ENCODE measurements at places on chromosomes 1 and 21.
A peak's percentile ranks its signal among the peaks of the same experiment; 100 is the strongest.

DNA sequence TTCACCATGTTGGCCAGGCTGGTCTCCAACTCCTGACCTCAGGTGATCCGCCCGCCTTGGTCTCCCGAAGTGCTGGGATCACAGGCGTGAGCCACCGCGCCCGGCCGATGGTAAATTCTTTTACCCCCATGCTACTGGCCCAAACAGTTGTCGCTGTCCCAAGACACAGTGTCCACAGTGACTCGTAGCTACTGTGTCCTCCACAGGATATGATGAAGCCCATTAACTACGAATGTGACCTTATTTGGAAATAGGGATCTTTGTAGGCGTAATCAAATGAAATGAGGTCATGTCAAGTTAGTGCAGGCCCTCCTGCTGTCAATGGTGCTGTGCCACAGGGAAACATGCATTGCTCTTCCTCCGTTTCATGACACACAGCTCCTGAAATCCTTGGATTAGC lies 8.5 kb downstream of the FNDC10 start:
- no peak for DNase-seq

GRCh38 chr1:38098101-38098847 lies 51.7 kb upstream of the POU3F1 start:
- no peak for DNase-seq

DNA sequence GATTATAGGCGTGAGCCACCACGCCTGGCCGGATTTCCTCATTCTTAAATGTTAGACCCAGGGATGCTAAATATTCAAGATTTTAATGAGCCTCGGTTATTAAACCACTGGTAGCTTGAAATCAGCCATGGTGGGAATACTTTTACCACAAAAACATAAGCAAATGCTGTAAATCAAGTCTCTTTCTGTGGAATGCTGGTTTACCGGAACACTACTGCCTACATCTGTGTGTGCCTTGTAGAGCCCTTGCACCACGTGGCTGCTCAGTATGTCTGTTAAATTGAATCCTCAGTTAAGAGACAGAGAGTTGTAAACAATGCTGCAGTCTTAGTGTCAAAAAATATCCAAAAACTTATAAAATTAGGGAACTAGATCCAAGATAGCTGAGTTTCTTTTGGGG lies 26.8 kb upstream of the CNN3 start:
- DNase-seq: no peak

DNA sequence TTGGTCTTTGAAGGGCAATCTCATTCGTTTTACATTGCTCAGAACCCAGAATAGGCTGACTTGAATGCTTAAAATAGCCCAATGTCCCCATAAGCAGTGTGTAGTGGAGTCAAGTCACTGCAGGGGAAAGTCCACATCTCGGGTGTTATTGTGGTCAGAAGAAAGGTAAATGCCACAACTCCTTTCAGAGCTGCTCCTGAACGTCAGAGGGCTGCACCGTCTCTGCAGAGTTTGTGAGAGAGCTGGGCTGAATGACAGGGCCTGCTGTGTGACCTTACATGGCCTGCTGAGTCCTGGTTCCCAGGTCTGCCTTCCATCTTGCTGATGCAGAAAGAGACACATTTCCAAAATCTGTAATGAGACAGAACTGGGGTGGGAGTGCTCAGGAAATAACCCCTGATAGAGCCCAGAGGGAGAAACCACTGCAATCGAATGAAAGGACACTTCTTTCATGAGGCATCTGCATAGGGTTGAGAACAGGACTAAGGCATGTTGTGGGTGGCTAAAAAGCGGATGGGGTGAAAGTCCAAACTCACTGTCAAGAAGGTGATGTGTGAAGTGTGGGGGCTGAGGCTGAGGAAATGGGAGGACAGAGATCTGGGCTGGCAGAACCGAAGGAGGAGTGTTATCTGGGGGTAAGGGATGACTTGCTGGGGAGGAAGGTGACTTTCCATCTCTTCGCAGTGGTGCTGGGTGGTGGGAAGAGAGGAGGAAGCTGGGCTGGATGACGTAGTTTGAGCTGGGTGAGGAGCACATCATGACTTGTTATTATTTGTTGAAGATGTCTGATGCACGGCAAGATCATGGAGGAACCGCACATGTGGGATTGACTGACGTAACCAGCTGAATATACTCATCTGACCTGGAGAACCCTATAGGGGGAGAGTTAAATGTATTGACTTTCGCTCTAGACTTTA lies 33.7 kb downstream of the XCL2 start:
- no peak for DNase-seq

- peak; percentile 31 for DNase-seq
Measured at GRCh38 chr21:44702111-44702972, 5.4 kb downstream of the KRTAP10-12 start.

GRCh38 chr1:218804014-218804785 lies 369.5 kb upstream of the LYPLAL1 start:
- no peak for DNase-seq

- DNase-seq: no peak
Measured at GRCh38 chr21:25421321-25422028, 185.8 kb downstream of the MRPL39 start.

GRCh38 chr1:87841332-87841731 lies 512.7 kb downstream of the LMO4 start:
- DNase-seq: no peak

DNA sequence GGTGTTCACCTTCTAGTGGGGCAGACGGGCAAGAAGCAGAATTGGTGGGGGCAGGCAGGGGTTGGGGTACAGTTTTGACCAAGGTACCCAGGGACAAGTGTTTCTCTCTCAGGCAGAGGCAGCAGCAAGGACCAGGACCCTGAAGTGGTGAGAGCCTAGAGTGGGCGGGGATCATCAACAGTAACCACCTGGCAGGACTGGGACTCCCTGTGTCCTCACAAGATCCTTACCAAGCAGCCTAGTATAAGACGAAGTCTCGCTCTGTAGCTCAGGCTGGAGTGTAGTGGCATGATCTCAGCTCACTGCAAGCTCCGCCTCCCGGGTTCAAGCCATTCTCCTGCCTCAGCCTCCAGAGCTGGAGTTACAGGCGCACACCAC lies 3.2 kb upstream of the NADK start:
- DNase-seq: no peak

- DNase-seq: no peak
Measured at GRCh38 chr1:201945157-201945556, 1.2 kb downstream of the LMOD1 start.

GRCh38 chr1:155070158-155070621 lies 6.7 kb downstream of the EFNA4 start:
- DNase-seq: no peak

DNA sequence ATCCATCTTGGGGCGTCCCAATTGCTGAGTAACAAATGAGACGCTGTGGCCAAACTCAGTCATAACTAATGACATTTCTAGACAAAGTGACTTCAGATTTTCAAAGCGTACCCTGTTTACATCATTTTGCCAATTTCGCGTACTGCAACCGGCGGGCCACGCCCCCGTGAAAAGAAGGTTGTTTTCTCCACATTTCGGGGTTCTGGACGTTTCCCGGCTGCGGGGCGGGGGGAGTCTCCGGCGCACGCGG lies 282 bp upstream of the SOD1 start:
- no peak for DNase-seq

GRCh38 chr1:36706416-36706815 lies 223.7 kb upstream of the CSF3R start:
- DNase-seq: no peak

GRCh38 chr1:84259376-84259775 lies 42.1 kb upstream of the SAMD13 start:
- DNase-seq: no peak

DNA sequence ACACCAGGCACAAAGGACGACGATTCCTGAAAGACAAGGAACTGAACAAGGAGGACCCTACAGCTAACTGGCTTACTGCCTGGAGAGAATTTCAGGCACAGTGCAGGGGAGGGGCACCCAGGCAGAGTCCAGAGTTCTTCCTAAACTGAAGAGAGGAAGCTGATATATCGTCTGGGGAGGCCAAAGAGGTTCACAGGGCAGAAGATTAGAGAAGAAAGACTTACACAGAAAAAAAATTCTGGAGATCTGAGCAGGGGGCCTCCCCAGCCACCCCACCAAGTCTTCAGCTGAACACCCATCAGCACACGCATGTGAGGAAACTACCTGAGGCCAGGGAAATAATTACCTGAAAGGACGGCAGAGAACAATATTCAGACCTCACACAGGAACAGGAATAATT lies 24.6 kb downstream of the SORT1 start:
- DNase-seq: no peak

DNA sequence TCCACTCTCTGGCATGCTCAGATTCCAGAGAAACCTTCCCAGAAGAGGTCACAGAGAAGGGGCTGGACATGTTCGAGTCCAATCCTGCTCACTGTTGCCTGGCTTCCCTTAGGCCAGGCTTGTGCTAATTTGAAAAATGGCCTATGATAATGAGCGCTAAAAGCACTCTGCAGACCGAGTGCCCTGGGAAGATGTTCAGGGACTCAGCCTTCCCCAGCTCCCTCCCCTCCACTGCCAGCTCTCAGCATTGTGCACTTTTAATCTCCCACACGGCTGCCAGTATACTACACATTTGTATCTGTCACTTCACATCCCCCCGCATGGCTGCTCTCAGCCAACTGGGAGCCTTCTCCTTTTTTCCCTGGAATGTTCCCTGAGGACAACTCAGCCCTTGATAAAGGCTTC lies 24.1 kb downstream of the FAM163A start:
- no peak for DNase-seq

DNA sequence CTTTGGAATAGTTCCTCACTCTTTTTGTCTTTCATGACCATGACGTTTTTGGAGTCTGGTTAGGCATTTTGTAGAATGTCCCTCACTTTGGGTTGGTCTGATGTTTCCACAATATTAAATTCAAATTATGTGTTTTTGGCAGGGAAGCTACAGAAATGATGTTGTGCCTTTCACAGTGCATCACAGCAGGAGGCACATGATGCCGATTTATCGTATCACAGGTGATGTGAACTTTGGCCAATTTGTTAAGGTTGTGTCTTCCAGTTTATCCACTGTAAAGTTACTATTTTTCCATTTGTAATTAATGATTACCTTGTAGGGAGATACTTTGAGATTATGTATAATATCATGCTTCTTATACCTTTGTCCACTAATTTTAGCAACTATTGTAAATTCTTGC lies 114.3 kb downstream of the FGGY start:
- DNase-seq: no peak

DNA sequence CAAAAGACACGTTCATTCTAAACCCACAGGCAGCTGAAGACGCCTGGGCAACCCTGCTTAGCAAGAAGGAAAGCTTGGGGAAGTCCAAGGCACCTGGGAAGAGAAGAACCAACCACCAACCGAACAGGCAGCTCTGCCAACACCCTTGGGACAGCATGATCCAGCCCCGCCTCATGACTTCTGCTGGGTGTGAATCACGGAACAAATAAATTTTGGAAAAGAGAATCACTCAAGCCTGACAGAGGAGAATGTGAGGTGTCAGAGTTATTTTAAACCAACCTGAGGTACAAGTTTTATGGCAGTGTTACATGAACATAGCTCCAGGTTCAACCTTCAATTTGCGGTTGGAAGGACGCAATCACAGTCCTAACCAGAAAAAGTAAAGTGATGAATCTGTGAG lies 10.0 kb upstream of the PADI4 start:
- no peak for DNase-seq

GRCh38 chr1:184399192-184399847 lies 12.5 kb downstream of the C1orf21 start:
- no peak for DNase-seq

DNA sequence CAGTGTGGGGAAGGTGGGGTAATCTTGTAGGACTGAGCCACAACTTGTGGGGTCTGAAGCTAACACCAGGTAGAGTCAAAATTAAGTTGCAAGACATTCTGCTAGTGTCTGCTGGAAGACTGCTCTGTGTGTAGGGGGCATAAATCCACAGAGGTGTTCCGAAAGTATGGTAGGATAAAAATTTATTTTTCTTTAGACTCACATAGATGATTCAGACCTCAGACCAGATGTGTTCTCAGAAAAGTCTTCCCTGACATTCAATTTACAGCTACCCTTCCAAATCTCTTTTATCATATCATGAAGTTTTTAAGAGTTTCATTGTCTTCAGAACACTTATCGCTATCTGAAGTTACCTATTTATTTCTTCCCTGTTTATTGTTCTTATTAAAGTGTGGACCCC lies 21.3 kb downstream of the DUSP10 start:
- no peak for DNase-seq

- no peak for DNase-seq
Measured at GRCh38 chr21:40964691-40965090, 117.7 kb upstream of the DSCAM start.

DNA sequence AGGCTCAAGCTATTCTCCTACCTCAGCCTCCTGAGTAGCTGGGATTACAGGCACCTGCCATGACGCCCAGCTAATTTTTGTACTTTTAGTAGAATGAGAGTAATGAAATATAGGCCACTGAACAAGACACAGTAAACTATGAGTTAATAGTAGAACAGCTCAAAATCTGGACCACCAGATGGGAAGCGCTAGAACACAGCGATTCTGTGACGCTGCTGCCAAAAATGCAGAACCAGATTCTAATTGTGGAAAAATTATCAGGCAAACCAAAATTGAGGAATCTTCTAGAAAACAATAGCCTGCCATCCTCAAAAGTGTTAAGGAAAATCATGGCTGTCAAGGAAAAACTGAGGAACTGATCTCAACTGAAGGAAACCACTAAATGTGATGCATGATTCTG lies 111.4 kb upstream of the TIAM1 start:
- no peak for DNase-seq

- DNase-seq: no peak
Measured at GRCh38 chr1:247266053-247266452, 10.2 kb downstream of the VN1R5 start.

- DNase-seq: no peak
Measured at GRCh38 chr1:209552406-209553264, 30.9 kb upstream of the CAMK1G start.

- no peak for DNase-seq
Measured at GRCh38 chr1:55781944-55782482, 566.8 kb upstream of the USP24 start.

DNA sequence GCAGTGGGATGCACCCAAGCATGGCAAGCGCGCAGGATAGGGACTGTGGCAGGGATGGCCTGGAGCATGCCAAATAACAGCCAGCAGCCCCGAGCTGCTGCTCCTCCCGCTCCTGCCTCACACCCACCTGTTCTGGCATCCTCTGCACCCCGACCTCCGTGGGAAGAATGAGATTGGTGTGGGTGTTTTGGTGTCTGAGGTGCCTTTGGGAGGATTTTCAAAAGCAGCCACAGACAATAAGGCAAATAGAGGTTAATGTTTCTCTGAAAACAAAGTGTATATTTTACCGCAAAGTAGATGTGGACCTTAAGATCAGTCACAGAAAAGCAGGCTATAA lies 35.5 kb downstream of the IGFN1 start:
- no peak for DNase-seq

GRCh38 chr21:19540287-19540686 lies 1136.7 kb upstream of the TMPRSS15 start:
- no peak for DNase-seq

- DNase-seq: no peak
Measured at GRCh38 chr1:232590744-232591082, 39.2 kb downstream of the SIPA1L2 start.

- DNase-seq: no peak
Measured at GRCh38 chr1:193060115-193060403, 647 bp downstream of the RO60 start.

GRCh38 chr1:157965584-157965983 lies 27.9 kb upstream of the KIRREL1 start:
- DNase-seq: no peak

GRCh38 chr1:192907545-192908243 lies 98.9 kb downstream of the RGS2 start:
- no peak for DNase-seq

GRCh38 chr1:18646091-18646785 lies 15.6 kb downstream of the PAX7 start:
- no peak for DNase-seq

Data from ascending aorta (tissue), 2 donors.